ENCODE measurements at places on chromosomes 1 and 21.

DNA sequence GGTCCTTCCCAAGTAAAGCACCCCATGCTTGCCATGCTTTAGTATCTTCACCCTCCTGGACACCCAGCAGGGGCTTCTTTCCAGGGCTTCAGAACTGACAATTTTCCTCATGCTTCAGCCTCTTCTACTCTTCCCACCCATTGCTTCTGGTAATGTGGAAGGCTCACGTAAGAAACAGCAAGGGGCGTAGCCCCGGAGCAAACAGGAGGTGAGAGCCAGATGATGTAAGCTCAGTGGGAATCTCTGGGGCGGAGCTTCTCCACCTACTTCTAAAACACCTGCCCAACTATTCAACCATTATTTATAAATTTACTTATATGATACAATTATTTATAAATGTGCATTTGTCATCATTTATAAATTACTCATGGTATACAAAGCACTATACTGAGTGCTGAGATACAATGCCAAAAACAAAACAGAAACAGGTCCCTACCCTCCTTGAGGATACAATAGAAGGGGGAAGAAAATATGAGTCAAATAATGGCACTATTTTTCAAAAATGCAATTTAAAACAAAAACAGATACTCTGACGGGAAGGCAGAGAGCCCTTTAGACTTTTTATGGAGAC, 140.1 kb upstream of the CAMK1G start:
- DNase-seq, result no peak

GRCh38 chr1:72837781-72838180, 555.4 kb upstream of the NEGR1 start:
- no peak for DNase-seq

DNA sequence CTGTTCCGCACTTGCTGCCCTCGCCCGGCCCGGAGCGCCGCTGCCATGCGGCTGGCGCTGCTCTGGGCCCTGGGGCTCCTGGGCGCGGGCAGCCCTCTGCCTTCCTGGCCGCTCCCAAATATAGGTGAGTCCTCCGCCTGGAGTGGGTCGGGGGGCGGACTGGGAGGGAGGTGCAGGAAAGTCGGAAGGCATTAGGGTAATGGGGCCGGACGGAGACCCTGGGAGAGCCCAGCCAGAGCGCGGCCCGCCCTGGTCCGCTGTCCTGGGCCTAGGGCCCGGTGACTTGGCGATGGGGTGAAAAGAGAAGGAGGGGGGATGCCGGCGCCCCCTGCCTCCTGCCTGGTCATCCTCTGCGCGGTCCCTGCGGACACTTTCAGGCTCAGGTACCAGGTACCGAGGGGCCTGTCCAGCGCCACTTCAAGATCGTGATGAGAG, 243 bp downstream of the ADAM15 start:
- DNase-seq, result no peak

DNA sequence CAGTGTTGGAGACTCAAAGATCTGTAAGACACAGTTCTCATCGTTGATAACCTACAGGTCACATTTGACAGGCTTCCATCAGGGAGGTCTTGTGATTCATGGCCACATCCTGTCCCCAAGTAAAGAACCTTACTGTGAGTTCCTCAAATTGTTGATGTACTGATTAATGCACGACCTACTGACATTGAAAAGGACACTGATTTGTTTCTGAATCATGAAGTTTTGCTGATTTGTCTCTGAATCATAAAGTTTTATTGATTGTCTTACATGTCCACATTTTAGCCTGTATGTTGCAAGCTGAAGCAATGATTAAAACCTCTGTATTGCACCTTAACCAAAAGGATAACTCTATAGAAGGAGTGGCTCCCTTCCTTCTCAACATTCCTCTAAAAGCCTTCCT, 476.3 kb upstream of the RUNX1 start:
- no peak for DNase-seq

GRCh38 chr1:26583646-26584485, 54.3 kb downstream of the RPS6KA1 start:
- no peak for DNase-seq

GRCh38 chr21:27694667-27695066, 727.8 kb upstream of the ADAMTS5 start:
- no peak for DNase-seq

DNA sequence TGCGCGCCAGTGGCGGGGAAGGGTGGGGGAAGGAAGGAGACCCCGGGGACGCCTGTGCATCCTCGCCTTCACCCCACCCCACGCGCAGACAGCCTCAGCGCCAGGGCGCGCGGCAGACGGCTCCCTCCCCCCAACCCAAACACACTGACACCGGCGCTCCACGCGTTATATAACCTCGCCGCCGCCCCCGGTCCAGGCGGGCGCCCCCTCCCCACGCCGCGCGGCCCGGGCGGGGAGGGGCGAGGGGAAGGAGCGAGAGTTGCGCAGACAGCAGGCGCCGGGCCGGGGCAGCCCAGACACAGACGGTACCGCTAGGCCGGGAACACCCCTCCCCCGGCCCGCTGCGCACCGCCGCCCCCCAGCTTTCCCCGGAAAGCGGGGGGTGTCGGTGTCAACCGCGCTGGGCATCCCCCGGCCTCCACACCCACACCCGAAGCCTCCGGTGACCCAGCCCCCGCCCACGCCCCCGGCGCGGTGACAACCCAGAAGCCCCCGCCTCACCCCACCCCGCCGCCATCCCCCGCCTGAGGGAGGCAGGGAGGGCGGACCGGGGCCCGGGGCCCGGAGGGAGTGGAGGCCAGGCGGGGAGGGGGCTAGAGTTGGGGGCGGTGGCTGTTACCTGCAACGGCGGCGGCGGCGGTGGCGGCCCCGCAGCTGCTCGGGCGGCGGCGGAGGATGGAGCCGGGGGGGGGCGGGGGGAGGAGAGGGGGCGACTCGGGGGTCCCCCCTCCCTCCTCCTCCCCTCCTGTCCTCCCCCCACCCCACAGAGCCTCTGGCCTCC, 432 bp downstream of the AKT3 start:
- DNase-seq, result peak; percentile 74

DNA sequence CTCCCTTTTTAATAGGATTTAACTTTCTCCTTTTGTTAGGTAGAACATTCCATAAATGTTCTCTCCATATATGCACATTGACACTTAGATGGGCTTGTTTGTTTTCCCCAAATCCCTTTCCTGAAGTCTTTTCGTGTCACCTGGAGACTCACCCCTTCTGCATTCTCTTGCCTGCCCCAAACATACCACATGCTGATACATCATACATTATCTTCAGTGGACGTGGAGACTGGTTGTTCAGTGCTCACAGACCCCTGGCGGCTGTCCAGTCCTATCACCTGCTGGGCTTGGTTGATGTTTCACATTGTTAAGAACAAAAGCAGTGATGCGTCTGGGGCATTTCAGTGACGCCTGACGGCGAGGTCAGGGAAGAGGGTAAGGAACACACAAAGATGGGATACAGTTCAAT, 22.2 kb downstream of the FMOD start:
- no peak for DNase-seq

GRCh38 chr1:183506561-183506960, 34.3 kb downstream of the SMG7 start:
- no peak for DNase-seq

DNA sequence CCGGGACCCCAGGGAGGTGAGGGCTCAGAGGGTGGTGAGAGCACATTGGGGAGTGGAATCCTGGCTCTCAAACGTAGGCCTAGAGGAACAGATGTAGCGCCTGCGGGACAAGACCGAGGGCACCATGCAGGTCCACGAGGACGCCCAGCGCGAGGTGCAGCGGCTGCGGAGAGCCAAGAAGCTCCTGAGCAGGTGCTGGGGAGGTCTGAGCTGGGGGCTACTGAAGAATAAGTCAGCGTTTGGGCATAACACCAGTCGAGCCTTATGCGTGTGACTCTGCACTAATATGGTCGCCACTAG, 2.6 kb upstream of the NBPF3 start:
- no peak for DNase-seq

Data from left forelimb (tissue), 1 donor.